Adipocyte (in vitro differentiated cells): ENCODE measurements at places on chromosomes 3 and 15.

- no peak for DNase-seq
Observed at GRCh38 chr15:47404877-47405276, 312.4 kb upstream of the SEMA6D start.

- peak; percentile 40 for DNase-seq
Observed at GRCh38 chr3:151589311-151589710, 128.4 kb upstream of the IGSF10 start.

- no peak for DNase-seq
Observed at GRCh38 chr3:129234441-129234840, 15.0 kb upstream of the COPG1 start.

DNA sequence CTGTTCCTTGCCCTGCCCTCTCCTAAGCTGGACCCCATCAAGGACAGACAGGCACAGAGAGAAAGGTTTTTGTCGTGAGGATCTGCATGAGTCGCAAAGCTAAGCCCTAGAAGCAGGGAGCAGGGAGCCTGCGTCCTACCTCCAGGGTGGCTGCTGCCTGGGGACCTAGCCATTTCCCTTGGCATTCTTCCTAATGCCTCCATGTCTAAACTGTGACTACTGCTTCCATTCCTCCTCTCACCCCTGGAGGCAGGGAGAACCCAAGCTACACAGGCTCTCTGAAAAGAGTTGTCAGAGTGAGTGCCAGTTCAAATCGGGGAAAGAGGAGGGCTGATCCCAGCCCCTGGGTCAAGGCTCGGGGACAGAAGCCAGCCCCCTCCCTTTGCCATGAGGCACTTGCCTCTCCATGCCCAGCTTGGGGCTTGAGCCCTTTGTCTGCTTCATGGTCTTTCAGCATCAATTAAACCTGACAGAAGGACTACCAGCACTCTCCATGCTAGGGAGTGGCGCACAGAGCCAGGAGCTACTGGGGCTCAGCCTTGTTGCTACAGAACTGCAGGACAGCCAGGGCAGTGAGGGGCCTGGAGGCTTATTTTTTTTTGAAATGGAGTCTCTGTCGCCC is 2.4 kb downstream of the GCHFR start:
- peak; percentile 28 for DNase-seq

GRCh38 chr3:143443851-143444331 is 324.3 kb downstream of the CHST2 start:
- peak; percentile 75 for DNase-seq

GRCh38 chr15:41407341-41407740 is 5.0 kb upstream of the NDUFAF1 start:
- DNase-seq: no peak

- DNase-seq: no peak
Observed at GRCh38 chr15:42863572-42864239, 56.9 kb downstream of the TTBK2 start.

DNA sequence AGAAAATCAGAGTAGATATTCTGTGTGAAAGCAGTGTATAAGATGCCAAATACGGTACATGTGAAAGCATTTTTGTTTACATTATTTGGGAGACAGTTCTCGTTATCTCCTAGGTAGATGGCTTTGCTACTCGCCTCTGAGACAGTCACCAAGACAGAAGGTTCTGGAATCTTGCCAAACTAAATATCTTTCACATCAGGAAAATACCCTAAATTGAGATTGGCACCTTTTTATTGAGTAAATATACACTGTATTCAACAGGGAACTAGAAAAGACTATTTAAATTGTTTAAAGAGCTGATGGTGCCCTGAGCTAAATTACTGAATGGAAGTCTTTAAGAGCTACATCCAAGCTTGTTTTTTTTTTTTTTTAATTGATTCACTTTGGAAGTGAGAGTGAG is 3.4 kb downstream of the FGD5 start:
- DNase-seq: no peak

DNA sequence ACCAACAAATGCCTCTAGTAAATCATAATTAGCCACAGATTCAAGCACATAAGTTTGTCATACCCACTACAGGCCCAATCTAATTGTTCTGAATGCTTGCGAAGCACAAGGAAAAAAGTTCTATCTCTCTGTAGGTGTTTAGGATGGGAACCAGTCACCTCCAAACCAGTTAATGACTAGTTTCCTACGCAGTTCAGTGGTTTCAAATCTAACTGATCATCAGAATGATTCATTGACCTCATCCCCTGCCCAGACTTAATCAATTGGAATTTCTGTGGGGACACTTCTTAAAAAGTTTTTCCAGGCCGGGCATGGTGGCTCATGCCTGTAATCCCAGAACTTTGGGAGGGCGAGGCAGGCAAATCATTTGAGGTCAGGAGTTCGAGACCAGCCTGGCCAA is 24.3 kb upstream of the MASP1 start:
- no peak for DNase-seq

DNA sequence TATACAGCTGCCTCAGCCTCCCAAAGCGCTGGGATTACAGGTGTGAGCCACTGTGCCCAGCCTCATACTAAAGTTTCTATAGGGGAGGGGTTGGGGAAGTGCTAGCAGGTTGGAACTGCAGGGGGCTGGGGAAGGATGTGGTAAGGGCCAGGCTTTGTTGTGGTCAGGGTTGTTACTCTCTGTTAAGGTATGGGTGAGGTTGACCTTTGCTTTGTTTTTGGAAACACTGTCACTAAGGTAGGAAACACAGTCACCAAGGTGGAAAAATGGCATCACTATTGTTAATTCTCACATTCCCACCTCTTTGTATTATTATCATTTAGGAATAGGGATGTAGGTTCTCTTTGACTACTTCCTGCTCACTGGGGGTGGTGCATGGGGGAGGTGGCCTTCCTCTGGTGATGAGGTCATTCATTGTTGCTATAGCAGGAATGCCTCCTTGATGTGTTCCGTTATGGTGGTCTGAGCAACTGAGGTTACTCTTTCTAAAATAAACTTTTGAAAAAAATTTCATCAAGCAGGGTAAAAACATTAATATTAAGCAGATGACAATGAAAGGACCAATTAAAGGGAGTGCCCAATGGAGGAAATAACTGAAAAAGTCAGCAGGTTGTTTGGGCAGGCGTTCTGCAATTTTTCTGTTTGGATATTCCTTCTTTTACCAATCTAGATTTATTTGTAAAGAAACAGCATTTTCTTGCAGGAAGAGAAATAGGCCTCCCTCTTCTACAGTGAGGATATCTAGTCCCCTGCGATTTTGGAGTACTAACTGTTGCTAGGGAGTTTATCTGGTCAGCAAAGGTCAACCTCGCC is 150.5 kb downstream of the WDR76 start:
- no peak for DNase-seq

DNA sequence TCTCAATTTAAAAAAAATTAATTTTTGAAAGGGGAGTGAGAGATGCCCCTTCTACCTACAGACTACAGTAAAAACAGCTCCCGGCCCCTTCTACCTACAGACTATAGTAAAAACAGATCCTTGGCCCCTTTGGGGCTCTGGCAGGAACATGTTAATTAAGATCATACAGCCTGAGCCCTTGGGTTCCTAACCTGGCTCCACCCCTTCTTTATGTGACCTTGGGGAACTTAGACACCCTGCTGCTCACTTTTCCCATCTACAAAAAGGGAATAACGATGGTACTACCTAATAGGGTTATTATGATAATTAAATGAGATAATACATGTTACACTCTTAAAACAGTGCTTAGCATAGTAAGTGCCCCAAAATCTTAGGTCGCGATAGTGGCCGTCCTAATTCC is 60.1 kb upstream of the SEC61A1 start:
- DNase-seq: no peak

GRCh38 chr3:33096093-33096868 is 665 bp downstream of the GLB1 start:
- DNase-seq: peak; percentile 68

DNA sequence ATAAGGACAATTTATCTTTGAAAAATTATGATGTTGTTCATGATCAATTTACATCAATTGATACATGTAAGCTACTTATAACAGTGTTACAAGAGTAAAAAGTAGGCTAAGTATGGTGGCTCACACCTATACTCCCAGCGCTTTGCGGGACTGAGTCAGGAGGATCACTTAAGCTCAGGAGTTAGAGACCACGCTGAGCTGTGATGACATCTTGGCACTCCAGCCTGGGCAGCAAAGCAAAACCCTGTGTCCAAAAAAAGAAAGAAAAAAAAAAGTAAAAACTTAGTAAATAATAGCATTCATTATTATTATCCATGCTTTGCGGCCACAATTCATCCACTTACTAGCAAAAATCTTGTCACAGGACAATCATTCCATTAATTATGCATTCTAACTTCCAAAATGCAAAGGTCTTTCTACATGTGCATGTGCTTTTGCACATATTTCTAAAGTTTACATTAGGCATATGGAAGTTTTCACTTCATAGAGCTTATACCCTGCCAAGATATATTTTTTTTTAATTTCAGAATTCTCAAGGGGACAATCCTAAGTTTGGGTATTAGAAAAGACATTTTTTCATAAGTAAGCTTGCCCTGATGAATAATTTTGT is 243.3 kb upstream of the RARB start:
- no peak for DNase-seq

DNA sequence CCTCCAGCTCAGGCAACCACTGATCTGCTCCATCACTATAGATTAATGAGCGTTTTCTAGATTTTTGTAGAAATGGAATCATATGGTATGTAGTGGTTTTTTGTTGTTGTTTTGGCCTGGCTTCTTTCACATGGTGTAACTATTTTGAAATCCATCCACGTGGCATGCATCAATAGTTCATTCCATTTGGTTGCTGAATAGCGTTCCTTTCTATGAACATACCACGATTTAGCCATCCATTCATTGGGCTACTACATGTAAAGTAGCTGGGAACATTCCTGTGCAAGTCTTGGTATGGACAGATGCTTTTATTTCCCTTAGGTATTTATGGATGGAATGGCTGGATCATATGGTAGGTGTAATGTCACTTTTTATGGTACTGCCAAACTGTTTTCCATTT is 10.7 kb upstream of the CHSY1 start:
- DNase-seq: no peak

- DNase-seq: no peak
Observed at GRCh38 chr3:190435618-190436017, 14.1 kb downstream of the TMEM207 start.
